ENCODE measurements at places on chromosomes 2 and 18.

DNA sequence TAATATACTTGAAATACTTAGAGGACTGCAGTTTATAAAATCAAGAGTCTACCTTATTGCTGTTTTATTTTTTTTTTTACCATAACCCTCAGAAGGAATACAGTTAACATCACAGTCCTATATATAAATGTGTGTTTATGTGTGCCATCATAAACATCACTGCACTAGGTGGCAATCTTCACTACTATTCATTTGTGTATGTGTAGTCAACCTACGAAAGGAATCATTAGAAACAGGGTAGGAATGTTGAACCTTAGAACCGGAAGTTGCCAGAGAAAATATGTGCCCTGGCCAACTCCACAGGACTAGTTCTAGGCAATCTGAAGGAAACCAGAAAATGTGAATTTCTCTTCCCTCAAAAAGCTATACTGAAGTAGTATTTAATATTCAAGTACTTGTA lies 3.4 kb downstream of the GEN1 start:
- DNase-seq = no peak

GRCh38 chr2:181273986-181274385 lies 183.2 kb upstream of the ITGA4 start:
- no peak for DNase-seq

GRCh38 chr2:223797811-223798721 lies 39.3 kb downstream of the AP1S3 start:
- DNase-seq = peak; percentile 28

DNA sequence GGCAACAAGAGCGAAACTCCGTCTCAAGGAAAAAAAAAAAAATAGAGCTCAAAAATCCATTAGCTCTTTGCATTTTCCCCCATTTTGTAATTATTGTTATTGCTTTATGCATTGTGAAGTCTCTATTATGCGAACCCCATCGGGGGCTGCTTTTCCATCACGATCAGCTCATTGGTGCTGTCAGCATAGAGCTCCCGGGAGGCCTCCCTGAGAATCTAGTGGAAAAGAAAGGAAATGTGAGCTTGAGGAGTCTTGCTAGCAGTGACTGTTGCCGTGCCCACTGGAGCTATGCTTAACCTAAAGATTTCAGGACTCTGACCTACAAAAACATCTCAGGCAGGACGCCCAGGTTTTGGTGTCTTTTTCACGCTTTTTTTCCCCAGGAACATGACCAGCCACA lies 102.6 kb upstream of the NDUFV2 start:
- DNase-seq = no peak

DNA sequence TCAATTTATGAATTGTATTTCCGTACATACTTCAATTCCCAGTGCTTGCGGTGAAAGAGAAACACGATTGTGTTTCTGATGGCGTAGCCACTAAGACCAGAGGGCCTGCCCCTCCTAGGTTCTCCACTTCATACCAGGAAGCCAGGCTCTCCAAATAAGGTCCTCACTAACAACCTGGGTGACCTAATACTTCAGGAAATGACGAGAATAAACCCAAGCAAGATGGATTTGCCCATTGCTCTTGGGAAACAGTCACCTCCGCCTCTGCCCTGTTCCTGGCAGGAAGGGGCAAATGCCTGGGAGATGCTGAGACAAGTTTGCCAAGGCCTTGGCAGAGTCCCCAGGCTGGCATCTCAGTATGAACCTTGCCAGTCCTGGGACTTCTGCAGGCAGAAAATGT lies 41.8 kb downstream of the TTC32 start:
- no peak for DNase-seq

DNA sequence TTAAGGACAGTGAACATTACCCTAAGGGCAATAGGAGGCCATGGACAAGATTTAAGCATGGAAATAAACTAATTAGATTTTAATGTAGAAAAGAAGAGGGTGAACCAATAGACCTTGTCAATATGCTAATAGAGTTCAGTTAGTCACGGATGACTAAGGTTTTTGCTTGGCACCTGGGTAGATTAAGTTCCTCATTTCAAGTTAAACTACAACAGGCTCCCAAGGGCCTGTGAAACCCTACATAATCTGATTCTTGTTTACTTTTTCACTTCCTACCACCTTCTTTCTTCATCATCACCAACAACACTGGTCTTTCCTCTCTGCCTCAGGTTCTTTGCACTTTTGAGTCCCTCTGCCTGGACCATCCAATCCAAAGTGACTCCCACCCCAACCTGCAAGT lies 14.8 kb downstream of the SP110 start:
- no peak for DNase-seq

GRCh38 chr2:33791625-33792024 lies 192.5 kb upstream of the FAM98A start:
- DNase-seq = no peak

DNA sequence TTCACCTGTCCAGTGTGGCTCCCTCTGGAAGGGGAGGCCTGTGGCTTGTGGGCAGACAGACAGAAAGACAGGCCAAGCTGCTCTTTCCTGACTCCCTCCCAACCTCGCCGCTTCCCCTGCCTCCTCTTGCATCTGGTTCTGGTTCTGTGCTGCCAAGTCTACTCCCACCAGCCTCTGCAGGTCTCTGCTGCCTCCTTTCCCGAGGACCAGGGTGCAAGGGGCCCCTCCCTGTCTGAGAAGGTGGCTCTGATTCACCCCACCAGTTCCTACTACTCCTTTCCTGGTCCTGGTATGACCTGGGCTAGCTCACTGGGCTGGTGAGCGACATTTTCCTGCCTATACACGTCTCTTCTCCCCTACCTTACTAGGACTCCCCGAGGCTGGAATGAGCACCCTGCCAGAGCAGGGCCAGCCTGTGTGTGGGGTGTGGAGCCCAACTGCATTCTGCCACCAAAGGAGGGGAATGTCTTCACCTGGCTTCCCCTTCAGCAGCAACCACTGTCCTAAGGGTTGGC lies 238.5 kb downstream of the CELF4 start:
- DNase-seq = no peak

DNA sequence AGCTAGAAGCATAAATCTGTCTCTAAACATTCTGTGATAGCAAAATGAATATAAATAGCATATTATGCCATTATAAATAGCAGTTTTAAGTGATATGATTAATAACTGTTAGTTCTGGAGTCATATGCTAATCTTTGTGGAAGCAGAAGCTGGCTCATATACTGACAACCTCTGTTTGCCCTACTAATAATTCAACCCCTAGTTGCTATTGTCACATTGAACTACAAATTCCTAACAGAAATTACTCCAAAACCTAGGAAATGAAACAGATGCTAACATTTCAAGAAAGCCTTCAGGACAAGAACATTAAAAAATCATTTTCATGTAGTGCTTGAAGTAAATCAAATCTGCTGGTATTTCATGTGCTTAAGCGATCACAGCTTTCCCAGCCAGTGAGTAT lies 28.2 kb downstream of the CALCRL start:
- no peak for DNase-seq

DNA sequence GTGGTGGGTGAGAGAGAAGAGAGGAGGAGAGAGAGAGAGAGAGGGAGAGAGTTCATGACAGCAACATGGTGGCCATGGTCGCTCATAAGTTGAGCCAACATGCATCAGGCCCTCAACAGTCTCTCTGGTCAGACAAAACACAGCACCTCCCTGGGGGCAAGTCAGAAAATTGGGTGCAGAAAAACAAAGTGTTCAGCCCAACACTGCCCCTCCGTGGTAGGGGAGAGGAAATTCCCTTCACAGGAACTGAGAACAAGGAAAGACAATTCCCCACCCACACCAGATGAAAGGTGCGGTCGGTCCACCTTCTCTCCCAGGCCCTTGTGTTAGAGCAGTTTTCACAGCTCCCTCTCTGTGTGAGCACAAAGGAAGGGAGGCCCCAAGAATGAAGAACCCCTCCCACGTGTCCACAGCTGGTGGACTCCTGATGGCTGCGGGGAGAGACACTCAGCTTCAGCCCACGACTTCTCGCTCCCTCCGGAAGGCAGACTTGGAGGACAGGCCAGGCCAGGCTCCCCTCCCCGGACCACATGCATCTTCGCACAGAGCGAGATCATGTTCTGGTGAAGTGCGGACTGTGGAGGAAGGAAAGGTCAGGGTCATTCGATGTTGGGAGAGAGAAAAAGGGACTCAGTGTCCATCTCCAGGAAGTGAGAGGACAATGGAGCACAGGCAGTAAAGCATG lies 181.7 kb downstream of the ANAPC1 start:
- DNase-seq = peak; percentile 16

DNA sequence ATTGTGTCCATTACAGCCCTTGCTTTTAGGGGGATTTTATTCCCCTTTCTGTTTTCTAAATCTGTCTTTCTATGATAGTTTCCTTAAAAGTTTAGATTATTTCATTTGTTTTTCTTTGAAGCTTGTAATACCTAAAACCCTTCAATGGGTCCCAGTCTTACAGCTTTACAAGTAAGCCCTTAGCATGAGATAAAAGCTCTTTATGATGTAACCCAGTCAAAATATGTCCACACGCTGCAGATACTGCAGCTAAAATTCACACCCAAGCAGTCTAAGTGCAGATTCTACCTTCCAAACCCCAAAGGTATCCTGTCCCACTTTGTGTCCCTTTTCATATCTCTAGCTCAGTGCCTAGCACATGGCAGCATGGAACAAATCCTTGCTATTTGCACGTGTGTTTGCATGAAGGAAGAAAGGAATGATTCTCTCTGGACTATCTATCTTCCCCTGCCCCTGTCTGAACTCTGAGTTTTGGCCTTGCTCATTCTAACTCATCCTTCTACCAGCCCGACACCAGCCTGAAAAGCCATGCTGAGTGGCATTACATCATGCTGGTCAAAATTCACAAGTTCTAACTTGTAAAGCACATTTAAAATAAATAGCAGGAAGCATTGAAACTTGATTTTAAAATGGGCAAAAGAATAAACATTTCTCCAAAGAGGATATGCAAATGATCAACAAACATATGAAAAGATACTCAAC lies 623.2 kb downstream of the IRS1 start:
- no peak for DNase-seq

DNA sequence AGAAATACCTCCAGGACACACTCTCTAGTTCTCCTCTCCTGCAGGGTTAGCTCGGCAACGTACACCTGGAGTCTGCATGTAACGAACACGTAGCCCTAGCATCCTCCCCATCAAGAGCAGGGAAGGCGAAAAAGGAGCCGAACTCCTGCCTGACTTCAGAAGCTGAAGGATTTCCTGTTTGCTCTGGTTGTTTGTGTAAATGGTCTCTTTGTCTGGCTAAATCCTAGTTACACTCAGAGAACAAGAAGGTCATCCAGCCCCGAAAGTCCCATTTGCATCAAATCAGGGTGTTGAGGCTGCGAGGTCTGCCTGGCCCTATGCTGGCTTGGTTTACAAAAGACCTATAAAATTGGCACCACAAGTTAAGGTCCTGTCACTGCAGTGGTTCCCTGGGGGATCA lies 66.4 kb upstream of the POMC start:
- DNase-seq = no peak

DNA sequence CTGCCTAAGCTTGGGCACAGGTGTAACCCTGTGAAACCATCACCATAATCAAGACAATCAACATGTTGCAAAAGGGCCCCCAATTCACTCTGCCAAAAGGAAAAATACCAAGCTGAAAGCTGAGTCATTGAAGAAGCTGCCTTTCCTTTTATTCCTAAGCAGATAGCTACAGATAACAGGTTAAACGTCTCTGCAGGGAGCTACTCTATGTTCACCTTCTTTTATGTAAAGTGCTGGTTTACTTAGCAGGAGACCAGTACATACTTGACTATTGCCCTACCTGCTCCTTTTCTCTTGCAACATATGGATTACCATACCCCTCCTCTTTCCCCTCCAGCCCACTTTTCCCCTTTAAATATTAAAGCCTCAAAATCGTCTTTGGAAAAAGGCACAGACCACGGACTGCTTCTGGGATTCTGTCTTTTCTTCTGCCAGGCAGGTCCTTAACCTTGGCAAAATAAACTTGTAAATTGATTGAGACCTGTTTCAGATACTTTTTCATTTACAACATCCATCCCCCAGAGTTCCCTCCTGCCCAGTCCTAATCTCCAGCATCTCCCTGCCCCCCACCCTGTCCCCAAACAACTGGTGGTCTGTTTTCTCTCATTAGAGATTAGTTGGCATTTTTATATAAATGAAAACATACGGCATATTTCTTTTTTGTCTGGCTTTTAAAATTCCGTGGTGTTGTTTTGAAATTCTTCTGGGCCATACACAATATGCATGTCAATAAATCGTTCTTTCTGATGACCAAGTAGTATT lies 37.8 kb upstream of the LDLRAD4 start:
- no peak for DNase-seq

- DNase-seq = no peak
Observed at GRCh38 chr2:174449033-174449432, 37.8 kb downstream of the GPR155 start.

GRCh38 chr2:118130385-118130784 lies 42.1 kb downstream of the INSIG2 start:
- no peak for DNase-seq

DNA sequence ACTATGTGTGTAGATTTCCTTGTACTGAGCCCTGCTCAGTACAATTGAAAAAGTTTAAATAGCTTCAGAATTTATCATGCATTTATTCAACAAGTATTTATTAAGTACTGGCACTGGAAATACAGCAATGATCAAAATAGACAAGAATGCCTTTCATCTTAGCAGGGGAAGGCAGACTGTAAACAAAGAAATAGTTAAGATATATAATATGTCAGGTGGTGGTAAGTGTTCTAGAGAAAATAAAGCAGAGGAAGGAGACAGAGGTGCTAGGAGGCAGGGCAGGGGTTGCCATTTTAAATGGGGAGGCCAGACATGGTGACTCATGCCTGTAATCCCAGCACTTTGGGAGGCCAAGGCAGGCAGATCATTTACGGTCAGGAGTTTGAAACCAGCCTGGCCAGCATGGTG lies 13.6 kb upstream of the LIPG start:
- DNase-seq = no peak
